ENCODE measurements at places on chromosomes 3 and 15. TPM values are rescaled to one million over a fixed set of nuclear protein-coding genes. Genes with fewer than 3 reads are reported as not detected.

- peak; percentile 14 for DNase-seq
Measured at GRCh38 chr3:177646749-177647148, 449.5 kb upstream of the TBL1XR1 start.

Gene PCSK6
- 0.74 TPM for total RNA-seq

Gene TEX9
- 1.8 TPM for total RNA-seq

GRCh38 chr3:172179680-172180399, 140.5 kb downstream of the FNDC3B start:
- no peak for DNase-seq

- DNase-seq = no peak
Measured at GRCh38 chr3:46998852-46999515, 19.5 kb downstream of the NBEAL2 start.

DNA sequence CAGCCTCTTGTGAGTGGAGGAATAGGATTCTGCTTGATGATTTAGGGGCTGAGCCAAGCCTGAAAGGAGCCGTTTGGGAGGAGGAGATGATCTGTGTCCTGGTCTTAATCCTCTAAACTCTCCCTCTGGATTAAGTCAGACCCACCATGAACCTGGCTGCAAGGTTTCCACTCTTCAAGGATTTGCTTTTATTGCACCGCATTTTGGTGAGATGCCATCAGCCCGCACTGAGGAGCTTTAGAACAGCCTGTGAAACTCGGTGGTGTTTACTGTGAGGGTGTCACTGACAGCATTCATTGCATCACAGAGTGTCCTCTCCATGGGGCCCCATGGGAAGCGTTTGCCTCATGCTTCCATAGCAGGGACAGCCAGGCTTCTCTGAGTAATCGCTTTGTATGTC, 59.2 kb downstream of the EPHB1 start:
- no peak for DNase-seq

DNA sequence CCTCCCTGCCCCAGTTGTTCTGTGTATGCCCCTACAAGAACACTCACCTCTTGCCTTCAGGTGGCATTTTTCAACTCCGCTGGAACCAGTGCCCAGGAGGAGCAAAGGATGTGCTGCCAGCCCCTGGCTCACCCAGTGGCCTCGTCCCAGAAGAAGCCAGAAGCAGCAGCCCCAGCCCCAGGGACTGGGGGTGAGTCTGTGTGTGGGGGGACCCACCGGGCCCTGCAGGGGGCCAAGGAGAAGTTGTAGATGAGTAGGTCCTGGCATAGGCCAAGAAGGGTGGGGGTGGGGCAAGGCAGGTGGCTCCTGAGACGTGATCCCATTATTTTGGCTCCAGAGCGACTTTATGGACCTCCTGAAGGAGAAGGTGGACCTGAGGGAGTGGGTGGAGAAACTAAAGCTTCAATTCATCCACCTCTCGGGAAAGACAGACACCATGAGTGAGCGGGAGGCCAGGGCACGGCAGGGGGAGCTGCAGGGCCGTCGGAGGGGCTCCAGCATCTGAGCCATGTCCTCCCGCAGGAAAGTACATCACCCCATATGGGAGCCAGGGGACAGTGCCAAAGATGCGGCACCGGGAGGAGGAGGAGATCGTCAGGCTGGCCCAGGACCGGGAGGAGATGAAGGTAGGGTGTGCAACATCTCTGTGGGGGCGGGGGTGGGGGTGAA, 29.3 kb downstream of the NGRN start:
- no peak for DNase-seq

GRCh38 chr3:71050166-71050537, 533.4 kb downstream of the FOXP1 start:
- no peak for DNase-seq

Measured in CD8-positive, alpha-beta memory T cell (primary cell).